Cortex of kidney (tissue), 1 donor: ENCODE measurements at places on chromosomes 16 and 17.

- DNase-seq = no peak
Measured at GRCh38 chr17:60139438-60140285, 10.1 kb upstream of the CA4 start.

DNA sequence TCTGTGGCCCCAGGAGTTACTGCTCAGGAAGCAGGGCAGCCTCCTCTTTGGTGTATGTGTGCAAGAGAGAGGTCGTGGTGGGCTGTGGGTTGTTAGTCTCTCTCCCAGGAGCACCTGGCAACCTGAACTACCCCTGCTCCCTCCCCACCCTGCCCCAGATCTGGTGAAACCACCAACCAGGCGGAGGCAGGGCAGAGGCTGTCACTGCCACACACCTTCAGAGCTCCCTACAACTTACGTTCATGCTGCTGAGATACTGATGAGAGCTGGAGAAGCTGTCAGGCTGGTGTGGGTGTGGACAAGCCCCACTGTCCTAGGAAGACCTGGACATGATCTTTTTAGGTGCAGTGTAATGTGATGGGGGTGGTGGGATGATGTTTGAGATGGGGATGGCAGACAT lies 24.3 kb downstream of the GOSR2 start:
- DNase-seq = no peak

DNA sequence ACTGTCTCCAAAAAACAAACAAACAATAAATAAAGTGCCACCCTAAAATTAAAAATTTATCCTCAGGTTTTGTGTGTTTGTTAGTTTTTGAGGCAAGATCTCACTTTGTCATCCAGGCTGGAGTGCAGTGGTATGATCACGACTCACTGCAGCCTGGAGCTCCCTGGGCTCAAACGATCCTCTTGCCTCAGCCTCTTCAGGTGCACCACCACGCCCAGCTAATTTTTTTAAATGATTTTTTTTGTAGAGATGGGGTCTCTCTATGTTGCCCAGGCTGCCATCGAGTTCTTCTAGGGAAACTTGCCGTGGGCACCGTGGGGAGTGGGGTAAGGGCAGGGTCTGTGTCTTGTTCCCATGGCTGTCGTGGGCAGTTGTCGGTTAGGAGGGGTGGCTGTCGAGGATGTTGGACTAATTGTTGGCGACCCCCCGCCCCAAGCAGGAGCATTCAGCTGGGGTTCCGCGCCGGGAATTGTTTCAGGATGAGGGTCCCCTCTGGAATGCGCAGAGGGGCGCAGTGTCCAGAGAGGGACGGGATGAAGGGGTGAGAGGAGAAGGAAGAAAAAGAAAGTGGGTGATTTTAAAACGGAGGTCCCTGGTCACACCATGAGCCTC lies 1.1 kb upstream of the RNF213 start:
- no peak for DNase-seq

DNA sequence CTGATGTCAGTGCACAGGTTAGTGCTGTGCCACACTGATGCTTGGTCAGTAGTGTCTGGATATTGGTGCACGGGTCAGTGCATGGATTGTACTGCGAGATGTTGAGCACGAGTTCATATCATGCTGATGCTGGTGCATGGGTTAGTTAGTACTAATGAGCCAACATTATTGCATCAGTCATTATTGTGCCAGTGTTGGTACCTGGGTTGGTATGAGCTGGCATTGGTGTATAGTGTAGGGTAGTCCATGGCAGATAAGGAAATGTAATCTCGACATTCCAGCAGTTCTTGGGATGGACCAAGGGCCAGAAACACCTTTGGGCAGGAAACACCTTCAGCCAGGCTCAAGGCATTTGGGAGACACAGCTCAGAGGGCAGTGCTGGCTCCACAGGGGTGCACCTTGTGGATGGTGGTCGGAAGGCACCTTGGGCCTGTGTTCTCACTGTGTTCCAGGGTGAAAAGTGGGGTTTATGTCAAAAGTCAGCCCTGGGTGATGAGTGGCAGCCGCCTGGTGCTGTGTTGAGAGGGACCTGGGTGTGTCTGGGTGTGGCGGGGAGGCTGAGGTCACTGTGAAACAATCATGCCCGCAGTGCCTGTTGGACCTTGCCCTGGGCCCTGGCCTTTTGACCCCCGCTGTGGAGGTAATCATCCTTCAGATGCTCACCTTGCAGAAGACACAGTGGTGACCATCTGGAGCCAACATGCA lies 100.7 kb upstream of the ZNF469 start:
- DNase-seq = no peak

GRCh38 chr17:41814195-41814594 lies 1.4 kb downstream of the FKBP10 start:
- DNase-seq = no peak

DNA sequence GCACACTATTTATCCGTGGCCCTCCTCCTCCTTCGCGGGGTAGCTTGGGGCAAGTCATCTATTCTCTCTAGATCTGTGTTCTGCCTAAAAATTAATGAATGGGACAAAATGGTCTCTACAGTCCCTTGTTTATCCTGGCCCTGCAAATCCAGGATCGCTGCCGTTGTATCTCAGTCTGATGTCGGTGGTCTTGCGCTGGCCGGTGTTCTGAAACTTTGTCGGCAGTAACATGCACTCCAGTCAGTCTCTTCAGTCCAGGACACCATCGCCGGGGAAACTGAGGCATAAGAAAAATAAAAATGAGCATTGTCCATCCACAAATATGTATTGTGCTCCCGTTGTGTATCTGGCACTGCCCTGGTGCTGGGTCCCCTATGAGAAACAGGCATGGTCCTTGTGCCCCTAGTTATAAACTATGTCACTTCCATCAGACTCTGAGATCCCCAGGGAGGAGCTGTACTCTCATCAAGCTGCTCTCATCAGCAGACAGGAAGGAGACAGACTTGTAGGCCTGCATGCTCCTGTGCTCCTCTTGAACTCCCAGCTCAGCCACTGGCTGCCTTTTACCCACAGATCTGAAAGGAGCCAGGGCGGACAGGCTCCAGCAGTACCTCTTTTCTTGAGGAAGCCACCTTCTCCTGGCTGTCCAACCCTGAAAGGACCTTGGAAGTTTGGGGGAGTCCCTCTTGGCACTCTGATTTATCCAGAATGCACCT lies 13.7 kb upstream of the CA4 start:
- DNase-seq = no peak

- no peak for DNase-seq
Measured at GRCh38 chr16:87593710-87594258, 8.5 kb upstream of the JPH3 start.

GRCh38 chr17:65072660-65073071 lies 16.1 kb upstream of the GNA13 start:
- DNase-seq = no peak

- no peak for DNase-seq
Measured at GRCh38 chr17:43169561-43170139, 1.4 kb upstream of the NBR1 start.

- no peak for DNase-seq
Measured at GRCh38 chr17:42537156-42537805, 1.2 kb downstream of the NAGLU start.

DNA sequence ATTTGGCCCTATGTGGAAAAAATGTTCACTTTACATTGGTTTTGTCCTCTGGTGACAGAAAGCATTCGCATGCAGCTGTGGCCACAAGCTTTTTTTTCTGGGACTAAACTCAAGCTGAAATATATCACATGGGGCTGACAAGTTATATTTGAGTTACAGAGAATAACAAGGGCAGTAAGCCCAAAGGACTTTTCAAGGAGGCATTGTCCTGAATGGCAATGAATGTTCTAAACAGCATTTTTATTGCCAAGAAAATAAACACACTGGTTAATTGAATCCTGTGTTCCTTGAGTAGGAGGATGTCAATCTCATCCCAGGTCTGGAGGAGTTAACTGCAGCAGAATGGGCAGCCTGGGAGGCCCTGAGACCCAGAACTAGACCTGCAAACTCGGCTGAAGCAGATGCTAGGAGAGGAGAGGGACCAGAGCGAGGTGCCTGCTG lies 114.5 kb downstream of the COPRS start:
- DNase-seq = no peak

DNA sequence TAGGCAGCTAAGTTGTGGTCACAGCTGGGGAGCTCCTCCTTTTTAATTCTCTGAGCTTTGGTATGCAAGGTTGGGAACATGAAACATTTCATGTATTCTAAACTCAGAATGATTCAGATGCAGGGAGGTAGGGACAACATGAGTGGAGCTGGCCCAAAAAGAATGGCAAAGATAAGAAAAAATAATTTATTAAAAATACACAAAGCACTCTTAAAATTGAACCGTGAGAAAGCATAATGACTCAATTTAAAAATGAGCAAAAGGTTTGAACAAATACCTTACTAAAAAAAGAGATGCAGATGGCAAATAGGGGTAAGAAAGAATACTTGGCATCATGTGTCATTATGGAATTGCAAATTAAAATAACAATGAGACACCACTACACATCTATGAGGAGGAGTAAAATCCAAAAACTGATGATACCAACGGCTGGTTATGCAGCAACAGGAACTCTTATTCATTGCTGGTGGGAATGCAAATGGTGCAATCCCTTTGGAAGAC lies 175.6 kb upstream of the IRX3 start:
- DNase-seq = no peak

DNA sequence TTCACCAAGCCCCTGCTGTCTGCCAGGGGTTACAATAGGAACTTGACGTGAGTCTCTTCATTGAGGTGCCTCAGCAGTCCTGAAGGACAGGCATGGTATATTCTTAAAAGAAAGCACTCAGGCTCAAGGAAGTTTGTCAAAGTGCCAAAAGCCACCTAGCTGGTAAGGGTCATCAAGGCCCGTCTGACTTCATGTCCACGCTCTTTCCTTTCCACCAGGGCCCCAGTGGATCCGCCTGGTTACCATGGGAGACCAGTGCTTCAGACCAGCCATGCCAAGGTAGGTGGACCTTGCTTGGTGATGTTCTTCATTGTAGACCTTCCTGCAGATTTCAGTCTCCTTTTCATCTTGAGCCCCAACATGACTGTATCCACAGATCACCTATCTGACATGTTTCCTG lies 27.6 kb upstream of the CCL1 start:
- no peak for DNase-seq

DNA sequence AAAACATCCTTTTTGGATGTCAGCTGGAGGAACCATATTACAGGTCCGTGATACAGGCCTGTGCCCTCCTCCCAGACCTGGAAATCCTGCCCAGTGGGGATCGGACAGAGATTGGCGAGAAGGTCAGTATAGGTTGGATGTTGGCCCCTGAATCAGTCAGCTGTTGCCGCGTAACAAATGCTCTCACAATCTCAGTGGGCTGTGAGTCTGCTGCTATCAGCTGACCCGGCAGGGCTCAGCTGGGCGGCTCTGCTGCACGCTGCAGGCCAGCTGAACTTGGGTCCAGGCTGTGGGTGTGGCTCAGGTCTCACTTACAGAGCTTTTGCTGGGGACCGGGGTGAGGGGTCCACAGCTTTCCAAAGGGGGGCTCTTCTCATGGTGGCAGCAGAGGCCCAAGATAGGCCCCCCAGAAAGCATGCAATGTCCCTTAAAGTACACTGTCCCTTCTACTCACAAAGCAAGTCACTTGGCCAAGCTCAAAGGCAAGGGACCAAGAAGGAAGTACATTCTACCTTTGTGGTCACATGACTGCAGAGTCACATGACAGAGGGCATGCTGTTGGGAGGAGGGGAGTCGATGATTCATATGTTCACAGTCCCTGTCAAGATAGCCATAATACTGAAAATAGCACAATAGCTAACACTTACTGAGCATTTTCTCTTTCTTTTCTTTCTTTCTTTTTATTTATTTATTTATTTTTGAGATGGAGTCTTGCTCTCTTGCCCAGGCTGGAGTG lies 134.2 kb downstream of the ABCC1 start:
- DNase-seq = no peak

- no peak for DNase-seq
Measured at GRCh38 chr16:76311260-76311659, 34.1 kb downstream of the CNTNAP4 start.

DNA sequence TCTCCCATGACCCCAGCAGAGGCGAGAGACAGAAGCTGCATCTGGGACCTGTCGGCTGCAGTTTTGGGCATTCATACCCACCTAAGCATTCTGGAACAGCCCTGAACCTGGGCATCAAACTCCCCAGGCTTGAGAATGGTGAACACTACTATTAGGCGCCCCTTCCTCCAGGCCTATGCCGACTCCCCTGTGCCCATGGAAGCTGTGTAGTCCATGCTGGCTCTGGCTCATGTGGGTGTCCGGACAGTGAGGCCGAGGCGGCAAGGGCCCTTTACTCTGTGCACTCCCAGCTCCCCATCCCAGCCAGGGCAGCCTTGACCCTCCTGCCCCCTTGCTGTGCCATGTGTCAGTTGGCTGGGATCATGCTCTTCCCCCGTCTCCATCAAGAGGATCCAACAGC lies 89.0 kb upstream of the TOB1 start:
- no peak for DNase-seq

GRCh38 chr16:31402687-31403086 lies 9.6 kb downstream of the ITGAD start:
- no peak for DNase-seq

- DNase-seq = no peak
Measured at GRCh38 chr16:89574681-89575246, 794 bp upstream of the CPNE7 start.

- DNase-seq = no peak
Measured at GRCh38 chr16:55703003-55704001, 47.5 kb downstream of the SLC6A2 start.

GRCh38 chr17:16465861-16466338 lies 26.1 kb downstream of the LRRC75A start:
- DNase-seq = no peak

DNA sequence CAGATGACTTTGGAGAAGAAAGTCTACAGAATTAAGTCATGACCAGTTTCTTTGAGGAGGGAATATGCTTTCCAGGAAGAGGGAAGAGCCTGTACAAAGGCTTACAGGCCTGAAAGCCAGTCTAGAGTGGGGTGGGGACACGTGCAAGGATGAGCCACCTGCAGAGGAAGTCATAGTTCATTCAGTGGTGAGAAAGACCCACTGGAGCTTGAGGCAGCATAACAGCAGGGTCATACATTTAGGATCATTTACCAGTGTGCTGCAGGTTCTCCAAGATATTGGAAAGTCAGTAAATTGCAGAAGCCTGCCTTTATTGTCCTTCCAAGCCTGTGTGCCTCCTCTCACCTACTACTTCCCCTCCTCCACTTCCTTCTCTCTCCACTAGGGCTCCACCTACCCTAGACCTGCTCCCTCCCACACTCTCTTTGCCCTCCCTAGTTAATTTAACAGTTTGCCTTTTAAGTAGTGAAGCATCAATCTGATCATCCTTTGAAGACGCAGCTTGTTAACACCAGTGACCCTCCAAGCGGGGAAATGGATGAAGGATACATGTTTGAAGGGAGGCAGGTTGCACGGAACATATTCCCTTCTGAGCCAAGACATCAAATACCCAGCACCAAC lies 40.2 kb downstream of the CDRT15 start:
- no peak for DNase-seq

DNA sequence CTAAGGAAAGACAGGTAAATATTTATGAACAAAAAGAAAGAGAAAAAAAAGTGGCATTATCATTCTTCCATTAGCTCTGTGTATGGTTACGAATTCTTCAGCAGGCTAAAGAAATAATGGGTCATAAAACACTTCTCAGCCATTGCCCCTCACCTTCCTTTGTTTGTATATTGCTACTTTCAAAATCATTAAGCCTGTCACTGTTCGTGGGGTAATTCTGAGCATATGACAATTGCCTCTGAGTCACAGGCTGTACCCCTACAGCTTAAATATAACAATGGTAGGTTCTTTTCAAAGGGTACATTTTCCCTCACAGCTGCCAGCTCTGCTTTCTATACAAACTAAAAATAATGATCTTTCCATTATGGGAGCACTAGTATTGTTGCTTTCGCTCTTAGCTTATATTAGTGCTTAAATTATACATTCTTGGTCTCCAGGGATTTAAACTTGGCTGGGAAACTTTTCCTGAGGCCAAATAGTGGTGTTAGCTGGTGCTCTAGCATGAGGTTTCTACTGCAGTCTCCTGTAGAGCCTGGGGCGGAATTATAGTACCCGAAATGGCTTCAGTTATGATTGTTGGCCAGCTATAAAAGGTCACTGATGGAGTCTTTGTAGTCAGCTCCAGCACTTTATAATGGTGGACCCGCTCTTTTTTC lies 74.7 kb upstream of the CDH11 start:
- no peak for DNase-seq
